ENCODE measurements at places on chromosomes 6 and 20.

DNA sequence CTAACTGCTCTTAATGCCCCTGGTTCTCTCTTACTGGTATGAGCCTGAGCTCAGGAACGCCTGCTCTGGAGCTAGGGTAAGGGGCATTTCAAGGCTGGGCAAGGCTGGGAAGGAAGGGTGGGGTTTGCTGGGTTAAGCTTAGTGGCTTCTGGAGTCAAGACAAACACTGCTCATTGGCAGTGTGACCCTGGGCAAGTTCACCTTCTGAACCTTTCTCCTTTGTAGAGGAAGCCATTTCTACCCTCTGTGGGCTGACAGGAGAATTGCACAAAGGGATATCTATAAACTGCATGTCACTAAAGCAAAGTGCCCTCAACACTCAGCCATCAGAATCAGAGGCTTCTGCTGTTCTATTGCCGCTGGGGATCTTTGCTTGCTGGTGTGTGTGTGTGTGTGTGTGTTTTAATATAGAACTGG is 20.3 kb upstream of the LRRN4 start:
- H3K27ac ChIP-seq, result no peak overlapping the region
- no peaks in the 10 kb centered on the region for H3K36me3 ChIP-seq
- peaks cover 3% of the 10 kb centered on the region for H3K27me3 ChIP-seq
- DNase-seq, result no peak
- H3K4me1 ChIP-seq, result no peaks in the 10 kb centered on the region
- no peak overlapping the region for H3K4me3 ChIP-seq

- 0 out of 2 replicates have a peak, but pooled peaks cover 6% of the 10 kb centered on the region for H3K4me1 ChIP-seq
- DNase-seq, result no peak
- no peak overlapping the region for H3K27ac ChIP-seq
- no peaks in the 10 kb centered on the region for H3K36me3 ChIP-seq
- no peaks in the 10 kb centered on the region for H3K27me3 ChIP-seq
- no peak overlapping the region for H3K4me3 ChIP-seq
Observed at GRCh38 chr6:128710315-128710714, 172.6 kb upstream of the LAMA2 start.

- DNase-seq, result peak; percentile 71
- H3K27me3 ChIP-seq, result no peaks in the 10 kb centered on the region
- no peaks in the 10 kb centered on the region for H3K36me3 ChIP-seq
- H3K4me3 ChIP-seq, result no peak overlapping the region
- peaks cover 38% of the 10 kb centered on the region for H3K4me1 ChIP-seq
Observed at GRCh38 chr6:74368746-74369145, 672.7 kb downstream of the CD109 start.

GRCh38 chr20:17507032-17507431 is 24.1 kb downstream of the BFSP1 start:
- no peak overlapping the region for H3K27ac ChIP-seq
- no peaks in the 10 kb centered on the region for H3K27me3 ChIP-seq
- no peak overlapping the region for H3K4me3 ChIP-seq
- H3K36me3 ChIP-seq, result no peaks in the 10 kb centered on the region

DNA sequence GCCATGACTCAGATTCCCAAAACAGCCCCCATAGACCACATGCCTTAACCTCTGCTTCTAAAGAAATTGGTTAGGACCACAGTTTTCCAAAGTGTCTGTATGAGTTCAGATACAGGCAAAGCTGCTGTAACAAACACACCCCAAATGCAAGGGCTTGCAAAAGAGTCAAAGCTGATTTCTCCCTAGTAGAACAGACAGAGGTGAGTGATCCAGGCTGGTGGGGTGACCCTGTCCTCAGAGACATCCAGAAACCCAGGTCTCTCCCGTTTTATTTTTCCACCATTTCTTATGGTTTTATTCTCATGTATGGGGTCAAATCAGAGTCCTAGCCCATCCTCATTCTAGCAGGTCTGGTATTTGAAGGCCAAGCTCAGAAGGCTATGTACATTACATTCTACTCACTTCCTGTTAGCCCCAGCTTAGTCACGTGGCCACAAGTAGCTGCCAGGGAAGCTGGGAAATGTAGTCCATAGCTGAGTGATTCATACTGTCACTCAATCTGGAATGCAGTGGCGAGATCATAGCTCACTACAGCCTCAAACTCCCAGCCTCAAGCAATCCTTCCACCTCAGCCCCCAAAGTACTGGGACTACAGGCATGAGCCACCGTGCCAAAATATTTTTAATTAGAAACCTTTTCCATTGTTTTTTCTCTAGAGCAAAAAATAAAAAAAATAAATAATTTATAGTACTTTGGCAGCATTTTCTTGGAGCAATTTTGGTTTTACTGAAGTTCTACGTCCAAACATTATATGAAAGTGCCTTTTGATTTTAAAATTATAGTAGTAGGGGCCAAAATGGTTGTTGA is 175.2 kb downstream of the ZMYND8 start:
- peak; percentile 30 for DNase-seq
- H3K4me1 ChIP-seq, result no peaks in the 10 kb centered on the region
- H3K27me3 ChIP-seq, result no peaks in the 10 kb centered on the region

DNA sequence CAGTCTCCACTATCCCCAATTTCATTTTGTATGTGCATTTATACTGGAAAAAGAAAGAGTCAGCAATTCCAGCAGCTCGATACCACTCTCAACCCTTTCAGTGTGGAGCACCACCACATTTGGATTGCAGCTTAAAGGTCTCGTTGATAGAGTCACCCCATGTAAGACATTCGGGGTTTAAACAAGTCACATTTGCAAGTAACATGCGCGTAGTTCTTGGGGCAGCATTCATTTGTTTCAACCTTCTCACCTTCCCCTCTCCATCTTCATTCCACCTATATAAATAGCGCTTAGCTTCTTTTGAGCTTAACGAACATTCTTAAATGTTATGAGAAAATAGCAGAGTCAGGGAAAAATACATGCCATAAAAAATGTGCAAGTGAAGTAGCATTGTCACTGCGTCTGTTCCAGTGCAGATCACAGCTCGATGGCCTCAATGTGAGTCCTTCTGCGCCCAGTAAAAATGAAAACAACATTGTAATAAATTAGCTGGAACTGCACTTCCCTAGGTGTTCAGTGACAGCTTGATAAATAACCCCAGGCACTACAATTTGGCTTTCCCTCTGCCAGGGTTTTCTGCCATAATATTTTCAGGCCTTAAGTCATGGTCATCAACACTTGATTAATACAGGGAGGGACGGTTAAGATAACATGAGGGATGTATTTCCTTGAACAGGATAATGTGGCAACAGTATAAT is 737.8 kb upstream of the NRSN1 start:
- no peaks in the 10 kb centered on the region for H3K36me3 ChIP-seq
- no peak overlapping the region for H3K4me3 ChIP-seq
- no peak overlapping the region for H3K27ac ChIP-seq
- H3K27me3 ChIP-seq, result no peaks in the 10 kb centered on the region

DNA sequence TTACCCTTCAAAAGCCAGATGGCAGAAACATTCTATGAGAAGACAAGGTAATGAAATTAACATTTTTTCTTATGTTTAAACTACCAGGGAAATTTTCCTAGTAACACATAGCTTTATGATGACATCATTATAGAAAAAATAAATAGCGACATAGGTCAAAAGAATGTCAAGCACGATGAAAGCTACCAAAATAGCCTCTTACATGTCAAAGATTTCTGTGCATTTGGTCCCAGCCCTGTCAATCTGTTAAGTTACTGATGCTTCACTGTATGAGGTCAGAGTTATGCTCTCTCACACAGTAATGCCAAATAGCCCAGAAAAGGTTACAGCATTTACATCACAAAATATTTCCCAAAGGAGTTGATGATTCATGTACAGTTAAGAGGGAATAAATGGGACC is 199.8 kb upstream of the DEFB112 start:
- DNase-seq, result no peak
- no peaks in the 10 kb centered on the region for H3K36me3 ChIP-seq
- no peaks in the 10 kb centered on the region for H3K27me3 ChIP-seq
- H3K4me1 ChIP-seq, result peaks cover 7% of the 10 kb centered on the region
- H3K4me3 ChIP-seq, result no peak overlapping the region

Data from SJSA1 (cell line).